Osteoblast (primary cell): ENCODE measurements at places on chromosomes 16 and 17. TPM values are rescaled to one million over a fixed set of nuclear protein-coding genes. Genes with fewer than 3 reads are reported as not detected.

PLLP gene
- total RNA-seq = under 0.01 TPM in 2 replicates

KRT31 gene
- not detected in 2 replicates for total RNA-seq

DNA sequence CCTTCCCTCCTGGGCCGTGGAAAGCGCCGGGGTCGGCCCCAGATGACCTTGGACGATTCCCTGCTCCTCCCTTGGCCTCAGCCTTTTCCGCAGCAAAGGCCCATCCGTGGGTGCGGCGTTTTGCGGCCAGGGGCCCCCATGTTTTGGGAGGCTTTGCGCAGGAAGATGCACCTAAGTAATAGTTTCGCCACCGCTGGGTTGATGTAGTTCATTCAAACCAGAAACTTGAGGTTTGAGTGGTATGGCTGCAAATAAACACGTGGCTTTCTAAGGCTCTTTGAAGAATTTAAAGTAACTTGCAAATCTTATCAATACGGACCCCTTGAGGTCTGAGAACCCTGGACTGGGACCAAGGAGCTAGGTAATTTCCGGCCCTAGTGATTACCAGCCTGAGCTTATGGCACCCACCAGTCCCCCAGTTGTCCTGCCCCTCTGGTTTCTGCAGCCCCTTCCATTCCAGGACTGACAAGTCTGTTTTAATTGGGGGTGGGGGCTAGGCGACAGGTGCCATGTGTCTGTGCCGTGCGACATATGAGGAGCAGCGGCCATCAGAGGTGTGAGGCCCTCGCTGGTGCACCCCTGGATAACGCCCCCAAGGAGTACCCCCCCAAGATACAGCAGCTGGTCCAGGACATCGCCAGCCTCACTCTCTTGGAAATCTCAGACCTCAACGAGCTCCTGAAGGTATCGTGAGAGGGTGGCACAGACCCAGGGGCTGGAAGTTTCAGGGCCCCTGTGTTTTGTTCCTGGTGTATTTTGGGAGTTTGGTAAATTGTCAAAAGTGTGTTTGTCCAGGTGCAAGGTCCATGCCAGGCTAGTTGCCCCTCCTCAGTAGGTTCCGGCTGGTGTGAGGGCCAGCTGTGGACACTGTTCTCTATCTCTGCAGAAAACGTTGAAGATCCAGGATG, 834 bp downstream of the MRPL12 start:
- peak; percentile 73 for DNase-seq

DNA sequence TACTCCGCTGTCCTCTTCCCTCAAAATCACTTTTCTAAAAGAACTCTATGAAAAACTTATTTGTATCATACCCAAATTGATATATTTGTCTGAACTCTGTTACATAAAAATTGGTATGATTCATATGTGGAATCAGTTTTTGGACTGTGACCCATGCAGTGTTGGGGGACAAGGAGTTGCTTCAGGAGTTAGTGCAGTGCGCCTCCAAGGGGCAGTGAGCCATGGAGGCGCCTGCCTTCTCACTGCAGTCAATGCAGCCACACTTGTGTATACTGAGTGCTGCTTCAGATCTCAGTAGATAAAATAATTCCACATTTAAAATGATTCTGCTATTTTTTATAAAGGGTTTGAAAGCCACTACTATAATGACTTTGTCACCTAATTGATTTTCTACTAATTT, 32.5 kb downstream of the DGKE start:
- no peak for DNase-seq

TBX6 gene
- 0.29 and 0.36 TPM in 2 replicates for total RNA-seq

CNTNAP4 gene
- under 0.01 TPM in 2 replicates for total RNA-seq
